ENCODE measurements at places on chromosomes 6 and 20.

DNA sequence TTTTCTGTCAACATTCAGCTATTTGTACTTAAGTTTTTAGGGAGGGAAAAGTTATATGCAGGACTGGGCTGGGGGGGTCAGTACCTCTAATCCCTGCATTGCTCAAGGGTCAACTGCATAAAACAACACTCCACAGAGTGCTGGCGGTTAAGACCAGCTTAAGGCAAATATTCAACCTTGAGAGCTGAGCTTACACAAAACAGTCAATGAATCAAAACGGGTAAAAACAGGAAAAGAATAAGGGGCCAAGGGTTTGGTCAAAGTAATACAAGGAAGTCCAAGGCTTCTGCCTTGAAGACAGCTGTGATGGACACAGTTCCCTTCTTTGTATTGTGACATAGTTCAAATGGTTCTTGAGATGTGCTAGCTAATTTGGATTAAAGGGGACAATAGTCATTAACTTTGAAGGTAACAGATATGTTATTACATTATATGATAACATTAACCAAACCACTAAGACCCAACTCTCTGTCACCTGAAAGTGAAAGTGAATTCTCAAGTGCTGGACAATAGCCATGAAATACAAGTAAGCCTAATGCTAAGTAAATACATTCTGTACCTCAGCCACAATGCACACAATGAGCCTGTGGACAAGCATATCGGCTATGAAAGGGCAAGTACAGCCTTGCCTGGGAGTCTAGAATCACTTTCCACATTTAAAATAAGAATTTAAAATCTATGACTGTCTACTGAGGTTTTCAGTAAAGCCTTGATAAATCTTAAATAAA lies 106.8 kb downstream of the PDE10A start:
- no peak for DNase-seq

DNA sequence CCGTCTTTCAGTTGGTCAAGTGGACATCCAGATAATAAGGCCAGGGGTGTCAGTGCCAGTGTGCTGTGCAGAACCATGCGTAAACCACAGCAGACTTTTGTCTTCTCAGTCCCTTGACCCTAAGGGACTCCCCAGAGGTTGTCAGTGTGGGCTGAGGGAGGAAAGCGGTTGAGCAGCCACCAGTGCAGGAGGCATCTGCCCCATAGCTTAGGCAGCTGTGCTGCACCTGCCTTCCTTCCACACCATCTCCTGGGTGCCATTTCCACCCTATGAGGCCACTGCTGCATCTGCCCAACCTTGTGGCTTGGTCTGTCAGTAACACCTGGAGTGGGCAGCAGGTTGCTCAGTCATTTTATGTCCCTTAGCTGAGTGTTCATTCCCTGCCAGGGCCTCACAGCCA lies 26.0 kb downstream of the PRPF6 start:
- DNase-seq = no peak

DNA sequence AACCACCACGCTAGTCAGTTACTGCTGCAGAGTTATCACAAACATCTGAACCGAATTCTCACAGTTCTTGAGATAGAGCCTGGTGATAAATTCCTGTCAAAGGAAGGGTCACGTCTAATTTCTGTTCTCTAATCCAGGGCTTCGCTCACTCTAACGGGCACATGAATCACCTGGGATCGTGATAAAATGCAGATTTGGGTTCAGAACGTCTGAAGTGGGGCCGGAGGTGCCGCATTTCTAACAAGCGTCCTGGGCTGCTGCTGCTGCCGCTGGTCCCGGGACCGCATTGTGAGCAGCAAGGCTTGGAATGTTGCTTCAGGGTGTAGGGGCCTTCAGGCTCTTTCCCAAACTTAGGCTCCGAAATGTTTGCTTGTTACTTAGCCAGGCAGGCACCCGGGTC lies 264.1 kb downstream of the CDC5L start:
- no peak for DNase-seq

- DNase-seq = no peak
Measured at GRCh38 chr6:54059683-54060082, 51.6 kb upstream of the MLIP start.

GRCh38 chr6:158474961-158475343 lies 84.9 kb upstream of the TMEM181 start:
- DNase-seq = no peak

DNA sequence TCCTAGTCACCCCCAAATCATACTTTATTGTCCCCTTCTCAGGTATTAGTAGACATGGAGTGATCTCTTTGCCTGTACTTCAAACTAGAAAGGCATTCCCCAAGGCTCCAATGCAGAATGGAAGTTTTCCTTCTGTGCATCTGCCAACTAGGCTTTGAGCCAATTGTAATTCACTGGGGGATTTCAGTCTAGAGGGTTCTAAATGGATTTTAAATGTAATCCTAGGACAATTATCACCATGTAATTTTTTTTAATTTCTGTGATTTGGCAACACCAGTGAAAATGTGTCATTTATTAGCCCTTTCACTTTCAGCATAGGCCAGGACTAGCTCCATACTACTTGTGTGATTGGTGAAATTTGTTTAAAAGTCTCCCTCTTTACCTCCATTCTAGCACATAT lies 557.6 kb upstream of the MARCKS start:
- DNase-seq = no peak

- DNase-seq = no peak
Measured at GRCh38 chr6:18330548-18331081, 56.5 kb upstream of the RNF144B start.

- no peak for DNase-seq
Measured at GRCh38 chr6:111573131-111573883, 32.4 kb downstream of the TRAF3IP2 start.

GRCh38 chr20:39563349-39563748 lies 601.2 kb downstream of the DHX35 start:
- DNase-seq = no peak

- DNase-seq = no peak
Measured at GRCh38 chr6:134010400-134010799, 42.0 kb downstream of the SLC2A12 start.
